Naive B cell (primary cell): ENCODE measurements at places on chromosomes 11 and 22.
A peak's percentile ranks its signal among the peaks of the same experiment; 100 is the strongest.

GRCh38 chr11:34239465-34240149 is 118.2 kb downstream of the ABTB2 start:
- no peak for DNase-seq

DNA sequence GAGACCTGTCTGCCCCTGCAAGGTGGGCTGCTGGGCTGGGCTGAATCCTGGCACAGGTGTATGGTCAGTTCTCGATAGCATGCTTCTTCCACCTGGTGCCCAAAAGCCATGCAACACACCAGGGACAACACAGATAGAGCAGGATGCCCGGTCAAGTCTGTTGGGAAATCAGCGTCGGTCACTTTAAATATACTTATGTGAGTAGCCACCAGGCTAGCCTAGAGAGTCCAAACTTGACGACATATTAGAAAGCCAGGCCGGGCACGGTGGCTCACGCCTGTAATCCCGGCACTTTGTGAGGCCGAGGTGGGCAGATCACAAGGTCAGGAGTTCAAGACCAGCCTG is 8.9 kb downstream of the C1QTNF6 start:
- DNase-seq: no peak

DNA sequence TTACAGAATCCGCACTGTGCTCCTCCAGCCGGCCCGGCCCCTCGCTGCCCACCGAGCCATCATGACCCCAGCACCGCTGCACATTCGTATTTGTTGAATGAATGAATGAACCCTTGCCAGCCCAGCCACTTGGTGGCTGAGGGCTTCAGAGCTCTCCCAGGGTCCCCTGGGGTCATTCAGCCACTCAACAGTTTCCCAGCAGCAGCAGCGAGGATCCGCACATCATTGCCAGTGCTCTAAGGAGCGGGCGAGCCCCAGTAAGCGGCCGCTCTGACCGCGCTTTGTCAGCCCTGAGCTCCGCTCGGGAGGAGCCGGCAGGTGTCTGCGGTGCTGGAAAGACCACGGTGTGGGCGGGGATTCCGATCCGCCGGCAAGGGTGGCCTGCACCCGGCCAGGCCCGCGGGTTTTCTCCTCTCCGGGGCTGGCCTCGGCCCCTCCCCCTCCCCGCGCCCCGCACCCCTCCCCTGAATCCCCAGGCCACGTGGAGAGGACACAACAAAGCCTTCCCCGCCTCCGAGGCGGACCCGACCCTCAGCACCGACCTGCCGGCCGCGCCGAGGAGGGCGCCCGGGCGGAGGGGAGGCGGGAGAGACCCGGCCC is 563 bp downstream of the BID start:
- peak; percentile 63 for DNase-seq

GRCh38 chr11:116519499-116519898 is 253.3 kb downstream of the BUD13 start:
- no peak for DNase-seq

- no peak for DNase-seq
Measured at GRCh38 chr11:16160146-16160545, 196.2 kb downstream of the SOX6 start.

GRCh38 chr22:39253435-39254070 is 8.8 kb upstream of the PDGFB start:
- DNase-seq: no peak
